ENCODE measurements at places on chromosomes 7 and 10.

DNA sequence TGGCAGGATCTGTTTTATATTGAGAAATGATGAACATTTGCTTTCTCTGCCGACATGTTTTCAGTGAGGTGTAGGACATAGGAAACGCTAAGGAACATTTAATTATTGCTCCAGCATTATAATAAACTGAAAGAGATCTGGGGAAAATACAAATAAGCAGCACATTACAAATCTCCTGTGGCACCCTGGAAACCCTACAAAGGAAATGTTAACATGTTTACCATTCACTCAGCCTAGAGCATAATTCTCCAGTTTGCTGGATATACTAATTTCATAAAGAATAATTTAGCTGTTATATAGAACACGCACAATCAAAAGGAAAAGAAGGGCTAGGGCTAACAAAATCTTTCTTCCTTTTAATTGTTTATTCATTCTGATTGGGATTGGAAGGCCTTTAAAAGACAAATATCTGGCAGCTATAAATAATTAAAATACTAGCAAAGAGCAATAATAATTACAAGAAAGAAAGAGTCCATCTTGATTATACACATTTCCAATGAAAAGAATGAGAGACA lies 299.4 kb downstream of the CRPPA start:
- no peak for DNase-seq

DNA sequence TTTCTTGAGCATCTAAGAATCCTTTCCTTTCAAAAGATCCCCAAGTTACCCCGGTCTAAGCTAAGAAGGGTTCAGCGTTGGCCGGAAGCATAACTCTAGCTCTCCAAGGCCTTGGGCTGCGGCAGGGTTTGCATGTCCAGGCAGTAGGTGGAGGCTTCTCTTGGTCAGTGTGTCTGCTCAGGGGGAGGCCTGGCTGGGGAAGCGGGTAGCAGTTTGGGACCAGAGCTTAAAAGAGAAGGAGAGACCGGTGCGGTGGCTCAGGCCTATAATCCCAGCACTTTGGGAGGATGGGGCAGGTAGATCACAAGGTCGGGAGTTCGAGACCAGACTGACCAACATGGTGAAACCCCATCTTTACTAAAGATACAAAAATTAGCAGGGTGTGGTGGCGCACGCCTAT lies 226.3 kb downstream of the MGMT start:
- no peak for DNase-seq

GRCh38 chr10:124599588-124600050 lies 138.0 kb downstream of the LHPP start:
- DNase-seq: no peak

- DNase-seq: no peak
These were observed 157.6 kb upstream of the LANCL2 start for GRCh38 chr7:55207436-55208125.

GRCh38 chr7:95636140-95636940 lies 40.0 kb upstream of the PDK4 start:
- DNase-seq: peak; percentile 78

DNA sequence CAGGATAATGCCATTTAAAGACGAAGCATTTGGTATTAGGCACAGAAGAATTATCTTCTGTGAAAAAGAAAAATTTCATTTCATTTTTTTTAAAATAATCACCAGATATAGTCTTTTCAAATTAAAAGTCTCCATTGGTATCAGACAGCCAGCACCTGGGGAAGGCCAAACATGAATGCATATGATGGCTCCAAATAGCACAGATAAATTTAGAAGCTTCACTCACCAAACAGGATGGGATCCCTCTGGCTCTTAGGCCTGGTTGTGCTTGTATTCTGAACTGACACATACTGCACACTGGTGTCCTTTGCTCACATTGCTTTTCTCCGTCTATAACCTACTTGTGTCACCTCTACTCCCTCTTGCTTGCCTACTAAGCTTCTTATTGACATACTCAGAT lies 169.5 kb upstream of the CHRM2 start:
- DNase-seq: no peak

DNA sequence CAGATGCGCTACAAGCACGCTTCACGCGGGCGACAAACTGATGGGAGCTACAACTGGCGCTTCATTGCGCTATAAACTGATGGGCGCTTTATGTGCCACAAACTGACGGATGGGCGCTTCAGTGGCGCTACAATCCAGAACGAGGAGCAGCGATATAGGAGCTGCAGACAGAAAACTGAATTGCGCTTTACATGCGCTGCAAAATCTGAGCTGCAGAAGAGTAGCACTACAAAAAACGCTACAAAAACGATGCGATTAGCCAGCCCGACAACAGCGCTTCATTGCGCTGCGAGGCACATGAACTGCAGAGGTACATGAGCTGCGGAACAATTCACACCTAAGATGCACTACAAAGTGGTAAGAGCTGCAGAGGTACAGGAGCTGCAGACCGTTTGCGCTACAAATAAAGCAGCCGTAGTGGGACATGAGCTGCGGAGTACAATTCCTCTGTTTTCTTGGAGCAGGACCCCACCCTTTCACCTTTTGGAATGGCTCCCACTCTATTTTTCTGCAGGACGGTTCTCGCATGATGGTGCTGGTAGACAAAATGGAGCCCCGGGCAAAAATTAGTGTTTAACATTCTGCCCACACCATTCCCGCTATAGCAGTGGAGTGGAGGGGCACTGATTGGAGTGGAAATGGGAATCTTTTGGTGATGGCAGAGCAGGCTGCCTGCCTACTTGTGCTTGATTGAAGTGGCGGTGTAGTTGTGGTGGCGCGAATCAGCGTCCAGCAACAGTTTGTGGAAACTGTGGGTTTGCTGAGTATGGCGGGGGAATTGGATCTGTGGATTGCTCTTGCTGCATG lies 1.2 kb upstream of the SGCE start:
- DNase-seq: peak; percentile 53

Measured in fibroblast of mammary gland (primary cell).